ENCODE measurements at places on chromosomes 1 and 21. TPM values are rescaled to one million over a fixed set of nuclear protein-coding genes. Genes with fewer than 3 reads are reported as not detected.

DNA sequence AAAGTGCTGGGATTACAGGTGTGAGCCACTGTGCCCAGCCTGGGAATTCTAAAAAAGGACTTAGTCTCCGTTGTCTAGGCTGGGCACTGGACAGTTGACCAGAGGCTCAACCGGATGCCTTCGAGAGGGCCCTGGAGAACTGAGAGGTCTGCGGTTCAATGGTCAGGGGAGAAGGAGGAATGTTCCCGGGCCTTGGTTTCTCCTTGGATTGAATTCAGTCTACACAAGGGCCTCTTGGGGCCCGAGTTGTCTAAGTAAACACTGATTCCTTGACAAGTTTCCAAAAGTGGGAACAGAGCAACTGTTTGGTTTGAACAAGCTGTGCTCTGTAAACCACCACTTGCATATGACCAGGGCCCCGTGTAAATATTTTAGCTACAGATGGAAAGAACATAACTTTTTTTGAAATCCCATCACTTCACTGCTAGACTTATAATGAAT lies 29.1 kb upstream of the CAPZB start:
- DNase-seq = peak; percentile 29

DNA sequence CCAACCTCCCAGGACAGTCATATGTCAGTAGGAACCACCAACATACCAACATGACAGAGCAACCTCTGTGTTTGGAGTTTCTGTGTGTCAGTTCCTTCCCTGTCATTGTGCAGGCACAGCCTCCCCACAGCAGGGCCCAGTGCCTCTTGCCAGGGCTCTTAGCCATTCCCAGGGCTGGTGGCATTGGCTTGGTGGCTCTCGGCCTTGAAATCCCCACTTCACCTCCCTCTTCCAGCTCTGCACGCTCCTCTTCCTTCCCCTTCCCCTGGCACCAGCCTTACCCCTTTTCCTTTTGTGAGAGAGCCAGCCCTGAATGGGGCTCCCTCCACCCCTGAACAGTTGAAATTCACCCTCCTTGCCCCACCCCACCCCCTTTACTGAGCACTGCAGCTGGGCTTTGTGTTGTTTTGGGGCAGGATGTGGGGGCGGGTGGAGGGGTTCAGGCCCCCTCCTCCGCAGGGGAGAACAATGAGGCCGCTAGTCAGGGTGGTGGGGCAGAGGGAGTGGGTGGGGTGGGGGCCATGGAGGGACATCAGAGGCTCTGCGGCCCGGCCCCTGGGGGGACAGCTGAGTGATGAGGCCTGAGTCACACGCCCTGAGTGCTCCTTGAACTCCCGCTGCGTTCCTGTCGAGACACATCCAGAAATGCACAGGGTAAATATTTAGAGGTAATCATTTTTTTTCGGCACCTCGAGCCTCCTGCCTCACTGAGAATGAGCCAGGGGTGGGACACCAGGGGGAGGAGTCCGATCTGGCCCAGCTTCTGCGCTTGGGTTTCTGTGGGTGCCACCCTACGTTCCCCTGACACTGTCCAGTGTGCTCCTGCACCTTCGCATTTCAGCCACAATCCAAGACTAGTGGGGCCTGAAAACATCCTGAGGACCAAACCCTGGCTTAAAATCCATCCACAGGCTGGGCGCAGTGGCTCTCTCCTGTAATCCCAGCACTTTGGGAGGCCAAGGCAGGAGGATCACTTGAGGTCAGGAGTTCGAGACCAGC lies 28.6 kb downstream of the LGR6 start:
- no peak for DNase-seq

DNA sequence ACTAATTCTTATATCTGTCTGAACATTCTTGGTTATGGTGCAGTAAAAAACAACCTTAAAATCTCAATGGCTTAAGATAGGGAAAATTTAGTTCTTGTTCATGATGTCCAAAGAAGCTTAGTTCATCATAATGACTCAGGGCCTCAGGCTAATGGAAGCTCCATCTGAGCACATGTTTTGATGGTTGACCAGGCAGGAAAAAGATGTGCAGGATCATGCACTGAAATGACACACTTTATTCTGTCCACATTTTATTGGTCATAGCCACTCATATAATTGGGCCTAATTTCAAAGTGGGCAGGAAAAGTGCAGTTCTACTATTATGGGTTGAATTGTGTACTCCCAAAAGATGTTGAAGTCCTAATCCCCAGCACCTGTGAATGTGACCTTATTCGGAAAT lies 198.2 kb downstream of the CENPF start:
- no peak for DNase-seq

DNA sequence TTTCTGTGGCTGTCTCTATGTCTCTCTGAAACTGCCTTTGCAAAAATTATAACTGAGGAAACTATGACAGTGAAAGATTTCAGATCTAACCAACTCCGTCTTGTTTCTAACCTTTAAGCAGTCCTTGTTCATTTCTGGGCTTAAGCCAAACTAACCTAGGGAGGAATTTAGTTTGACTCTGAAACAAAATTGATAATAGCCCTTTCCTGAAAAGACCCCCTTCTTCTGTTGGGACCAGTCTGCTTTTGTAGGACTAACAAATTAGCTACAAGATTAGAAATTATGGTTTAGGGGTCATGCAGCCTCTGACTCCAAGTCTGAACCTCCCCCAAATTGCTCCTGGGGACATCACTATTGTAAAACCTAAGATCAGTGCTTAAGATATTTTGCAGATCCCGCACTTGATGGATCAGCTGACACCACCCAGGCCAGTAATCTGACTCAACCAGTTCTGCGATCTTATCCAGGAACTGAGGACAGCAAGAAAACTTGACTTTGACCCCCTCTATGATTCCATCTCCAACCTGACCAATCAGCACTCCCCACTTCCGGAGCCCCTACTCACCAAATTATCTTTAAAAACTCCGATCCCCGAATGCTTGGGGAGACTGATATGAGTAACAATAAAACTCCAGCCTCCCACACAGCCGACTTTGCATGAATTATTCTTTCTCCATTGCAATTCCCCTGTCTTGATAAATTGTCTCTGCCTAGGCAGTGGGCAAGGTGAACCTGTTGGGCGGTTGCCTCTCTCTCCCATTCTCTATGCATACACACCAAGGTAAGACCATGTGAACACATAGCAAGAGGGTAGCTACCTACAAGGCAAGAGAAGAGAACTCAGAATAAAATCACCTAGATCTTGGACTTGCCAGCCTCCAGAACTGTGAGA lies 11.1 kb upstream of the TRIM63 start:
- no peak for DNase-seq

GRCh38 chr1:147267711-147268110 lies 25.2 kb downstream of the CHD1L start:
- DNase-seq = no peak

DNA sequence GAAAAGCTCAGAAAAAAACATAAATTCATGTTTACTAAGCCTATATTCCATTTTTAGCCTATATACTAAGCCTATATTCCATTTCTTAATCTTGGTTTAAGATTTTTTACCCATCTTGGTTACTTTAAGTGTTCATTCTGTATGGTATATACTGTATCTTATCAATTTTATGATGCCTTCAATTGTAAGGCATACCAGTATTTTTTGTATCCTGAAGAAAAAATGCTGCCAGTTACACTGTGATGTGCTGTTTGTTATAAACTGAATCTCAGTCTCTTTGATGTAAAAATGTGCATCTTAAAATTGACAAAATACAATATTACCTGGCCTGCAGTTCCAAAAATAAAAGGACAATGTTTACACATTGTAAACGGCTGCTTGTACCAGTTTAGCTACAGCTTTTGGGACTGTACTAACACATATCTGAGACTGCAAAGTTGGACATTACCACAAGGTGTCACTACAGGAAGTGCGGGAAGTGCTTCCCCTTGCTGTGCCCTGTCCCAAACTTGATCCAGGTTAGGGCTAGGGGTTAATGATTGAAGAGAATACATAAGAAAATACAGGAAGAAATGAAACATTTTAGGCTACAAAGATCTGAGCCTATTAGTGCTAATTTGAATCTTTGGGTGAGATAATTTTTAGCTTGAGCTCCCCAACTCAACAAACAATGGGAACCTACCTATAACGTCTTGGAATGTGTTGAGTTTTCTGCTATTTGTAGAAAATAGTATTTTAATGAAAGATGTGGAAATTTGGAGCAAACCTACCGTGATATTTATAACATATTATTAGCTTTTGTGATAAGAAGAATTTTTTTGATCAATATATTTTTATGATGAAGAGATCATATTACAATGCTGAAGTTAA lies 108.9 kb downstream of the LBR start:
- DNase-seq = peak; percentile 39

DNA sequence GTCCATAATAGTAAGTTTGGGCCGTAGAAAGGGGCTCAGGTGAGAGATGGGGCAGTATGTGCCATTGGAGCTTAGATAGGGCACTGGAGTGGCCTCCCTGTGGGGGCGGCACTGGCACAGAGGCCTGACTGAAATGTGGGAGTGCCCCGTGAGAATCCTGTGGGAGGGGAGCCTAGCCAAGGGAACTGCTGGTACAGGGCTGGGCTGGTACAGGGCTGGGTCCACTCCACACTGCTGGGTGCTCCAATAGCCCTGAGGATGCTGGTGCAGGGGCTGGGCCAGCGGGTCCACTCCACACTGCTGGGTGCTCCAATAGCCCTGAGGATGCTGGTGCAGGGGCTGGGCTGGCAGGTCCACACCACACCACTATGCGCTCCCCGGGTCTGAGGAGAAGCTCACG lies 44.8 kb upstream of the PWP2 start:
- no peak for DNase-seq

- peak; percentile 43 for DNase-seq
Observed at GRCh38 chr21:43971201-43971991, 40.7 kb upstream of the TRAPPC10 start.

GRCh38 chr1:71464016-71464415 lies 383.2 kb upstream of the ZRANB2 start:
- DNase-seq = no peak

DNA sequence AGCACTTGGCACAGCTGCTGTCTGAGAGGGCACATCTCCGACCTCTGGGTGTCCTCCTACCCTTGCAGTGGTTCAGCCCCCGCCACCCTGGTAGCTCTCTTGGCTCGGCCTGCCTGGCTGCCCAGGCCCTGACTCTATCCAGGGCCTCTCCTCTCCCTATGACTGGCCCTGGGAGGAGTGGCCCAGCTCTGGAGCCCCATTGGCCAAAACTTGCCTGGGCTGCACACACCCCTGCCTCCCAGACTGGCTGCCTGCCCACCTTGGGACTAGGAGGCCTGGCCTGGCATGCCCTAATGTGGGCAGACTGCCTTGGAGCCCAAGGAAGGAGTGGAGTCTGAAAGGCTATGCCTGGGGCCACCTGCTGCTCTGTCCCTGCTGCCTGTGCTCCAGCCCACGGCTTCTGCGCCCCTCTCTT lies 33.6 kb downstream of the ACOT11 start:
- peak; percentile 44 for DNase-seq

LCE2C gene
- polyA plus RNA-seq = not detected

MSH4 gene
- polyA plus RNA-seq = 0.79 TPM

Data from renal pelvis (tissue), 12 donors.